BE2C (cell line): ENCODE measurements at places on chromosomes 13 and 19.
A peak's percentile ranks its signal among the peaks of the same experiment; 100 is the strongest.

DNA sequence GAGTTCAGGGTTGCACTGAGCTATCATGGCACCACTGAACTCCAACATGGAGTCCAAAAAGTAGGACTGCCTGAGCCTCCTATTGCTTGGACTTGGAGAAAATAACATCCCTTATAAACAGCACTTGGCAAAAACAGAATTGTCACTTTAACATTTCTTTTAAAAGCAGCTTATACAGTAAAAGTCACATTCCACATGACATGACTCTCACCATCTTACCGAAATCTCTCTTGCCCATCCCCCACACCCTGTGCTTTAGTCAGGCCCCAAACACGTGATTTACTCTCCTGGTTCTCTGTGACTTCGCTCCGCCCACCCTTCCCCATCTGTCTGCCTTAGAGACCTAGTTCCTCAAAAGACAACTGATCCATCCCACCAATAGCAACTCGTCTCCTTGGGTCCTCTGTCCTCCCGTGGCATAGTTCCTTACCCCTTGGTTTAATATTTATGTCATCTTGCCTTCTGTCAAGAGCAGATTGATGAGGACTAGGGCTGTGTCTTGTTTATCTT is 4.6 kb downstream of the SAFB start:
- no peak for DNase-seq

DNA sequence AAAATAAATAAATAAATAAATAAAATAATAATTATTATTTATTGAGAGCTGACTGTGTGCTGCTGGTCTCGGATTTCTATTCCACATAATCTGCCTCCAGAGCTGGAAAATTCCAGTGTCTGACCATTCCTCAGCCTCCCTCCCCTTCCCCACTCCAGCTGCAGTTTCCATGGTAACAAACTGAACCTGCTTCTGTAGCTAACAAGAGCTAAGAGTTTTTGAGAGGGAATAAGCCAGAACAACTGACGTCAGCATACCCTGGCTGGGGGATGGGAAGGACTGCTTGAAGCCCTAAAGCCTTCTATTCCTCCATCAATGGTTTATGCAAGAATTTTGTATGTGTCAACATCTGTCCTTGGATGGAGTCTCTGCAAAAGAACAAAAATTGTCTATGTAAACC is 26.0 kb upstream of the PEG3 start:
- no peak for DNase-seq

GRCh38 chr19:18468517-18468916 is 30.6 kb upstream of the ISYNA1 start:
- DNase-seq = no peak

DNA sequence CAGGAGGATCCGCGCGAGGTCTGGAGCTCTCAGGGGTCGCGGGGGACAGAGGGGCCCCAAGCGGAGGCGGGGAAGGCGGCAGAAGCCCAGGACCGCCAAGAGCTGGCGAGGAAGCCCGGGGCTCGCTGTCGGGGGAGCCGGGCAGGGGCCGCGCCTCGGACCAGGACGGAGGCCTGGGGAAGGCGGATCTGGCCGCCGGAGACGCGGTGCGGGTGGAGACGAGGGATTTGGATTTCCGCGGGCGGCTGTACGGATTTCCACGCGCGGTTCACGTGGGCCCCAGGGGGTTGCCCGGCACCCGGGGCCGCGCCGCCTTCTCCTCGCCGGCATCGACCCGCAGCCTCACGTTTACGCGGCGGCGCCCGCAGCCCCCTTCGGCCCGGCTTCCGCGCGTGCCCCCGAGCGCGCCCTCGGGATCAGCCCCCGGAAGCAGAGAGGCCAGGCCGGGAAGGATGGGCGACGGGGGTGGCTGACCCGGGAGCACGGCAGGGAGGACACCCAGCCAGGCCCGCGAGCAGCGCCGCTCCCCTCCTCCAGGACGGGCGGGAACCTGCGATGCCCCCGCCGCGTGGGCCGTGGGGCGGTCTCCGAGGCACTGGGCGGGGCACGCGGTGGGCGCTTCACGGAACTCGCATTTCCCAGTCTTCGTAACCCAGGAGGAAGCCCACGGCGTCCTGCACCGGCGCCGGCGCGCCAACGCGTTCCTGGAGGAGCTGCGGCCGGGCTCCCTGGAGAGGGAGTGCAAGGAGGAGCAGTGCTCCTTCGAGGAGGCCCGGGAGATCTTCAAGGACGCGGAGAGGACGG is 4.7 kb downstream of the F7 start:
- peak; percentile 13 for DNase-seq

DNA sequence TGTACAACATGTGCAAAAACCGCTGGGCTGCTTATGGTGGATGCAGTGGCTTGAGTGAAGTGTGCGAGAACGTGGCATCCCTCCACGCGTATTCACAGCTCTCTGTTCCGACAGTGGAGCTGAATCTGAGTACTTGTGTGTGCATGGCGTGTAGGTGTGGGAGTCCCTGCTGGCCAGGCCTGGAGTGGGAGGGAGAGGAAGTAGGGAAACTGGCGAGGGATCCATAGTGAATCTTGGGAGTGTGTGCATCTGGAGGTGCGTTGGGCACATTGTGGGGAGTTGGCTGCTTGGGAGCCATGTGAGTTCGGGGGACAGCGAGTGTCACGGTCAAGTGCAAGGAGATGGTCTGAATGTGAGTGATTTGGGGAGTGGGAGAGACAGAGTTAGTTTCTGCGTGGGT is 2.4 kb downstream of the KLC3 start:
- no peak for DNase-seq

DNA sequence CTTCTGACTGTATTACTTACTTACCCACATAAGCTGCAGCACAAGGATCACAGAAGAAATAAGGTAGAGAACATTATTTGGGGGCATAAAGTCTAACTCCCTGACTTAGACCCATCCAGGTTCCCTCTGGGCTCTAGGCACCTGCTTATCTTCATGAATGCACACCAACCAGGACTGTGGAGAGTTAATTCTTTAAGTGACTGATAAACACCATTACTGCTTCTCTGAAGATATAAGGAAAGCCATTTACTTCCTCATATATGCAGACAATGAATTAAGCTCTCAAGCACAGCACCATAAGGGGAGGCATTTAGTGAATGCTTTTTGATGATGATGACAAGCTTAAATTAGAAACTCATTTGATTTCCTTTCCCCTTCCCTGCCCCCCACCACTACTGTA is 22.5 kb downstream of the OBI1 start:
- DNase-seq = no peak

DNA sequence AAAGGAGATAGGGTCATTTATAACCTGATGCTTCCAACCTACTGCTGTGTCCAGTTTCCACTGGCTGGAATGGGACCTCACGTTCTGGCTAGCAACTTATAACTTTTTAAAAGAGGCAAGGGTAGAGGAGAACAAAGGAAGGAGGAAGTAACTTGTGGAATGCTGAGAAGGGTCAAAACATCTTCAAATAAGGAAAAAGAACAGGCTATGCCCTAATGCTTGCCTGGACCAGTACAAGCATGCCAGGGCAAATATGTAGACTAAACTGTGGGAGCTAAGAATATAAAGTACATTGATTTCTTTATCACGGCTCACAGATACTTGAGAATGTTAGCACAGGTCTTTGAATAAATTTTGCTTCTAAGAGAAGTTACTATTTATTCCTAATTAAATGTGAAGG is 1.5 kb upstream of the ZNF561 start:
- DNase-seq = no peak

- DNase-seq = no peak
These were observed 187.7 kb downstream of the DCT start for GRCh38 chr13:94291631-94292322.

DNA sequence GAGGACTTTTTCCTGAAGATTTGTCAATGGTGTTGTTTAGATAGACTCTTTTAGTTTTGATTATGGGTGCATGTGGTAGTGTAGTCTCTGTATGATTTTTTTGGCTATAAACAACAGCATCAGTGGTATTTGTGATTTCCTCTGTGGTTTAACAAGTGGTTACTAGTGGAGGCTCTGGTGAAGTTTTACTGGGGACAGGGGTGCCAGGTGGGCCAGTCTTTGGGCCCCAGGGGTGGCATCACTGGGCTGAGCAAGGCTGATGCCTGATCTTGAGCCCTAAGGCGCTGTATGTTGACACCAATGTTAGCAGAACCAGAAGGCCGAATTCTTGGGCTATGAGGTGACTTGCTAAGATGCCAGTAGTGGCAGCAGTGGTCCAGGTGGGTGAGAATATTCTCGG is 811.4 kb downstream of the DACH1 start:
- DNase-seq = no peak

- DNase-seq = no peak
These were observed 310.6 kb upstream of the TSHZ3 start for GRCh38 chr19:31659897-31660210.

GRCh38 chr19:31570718-31571117 is 221.5 kb upstream of the TSHZ3 start:
- no peak for DNase-seq

DNA sequence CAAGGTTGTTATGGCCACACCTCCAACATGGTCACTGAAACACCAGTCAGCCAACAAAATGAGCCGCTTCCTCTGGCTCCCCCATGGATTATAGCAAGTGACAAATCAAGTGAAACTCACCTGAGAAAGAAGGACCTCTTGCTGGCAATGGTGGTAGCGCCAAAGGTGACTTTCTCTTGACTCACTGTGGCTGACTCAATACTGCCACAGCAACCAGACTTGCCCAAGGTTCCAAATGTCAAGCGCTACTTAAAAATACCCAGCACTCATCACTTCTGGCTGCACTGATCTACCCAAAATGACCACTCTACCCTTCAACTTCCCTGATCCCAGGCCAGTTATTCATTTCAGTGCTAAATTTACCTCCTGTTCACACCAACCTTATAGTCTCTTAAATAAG is 495.5 kb downstream of the FOXO1 start:
- DNase-seq = no peak

DNA sequence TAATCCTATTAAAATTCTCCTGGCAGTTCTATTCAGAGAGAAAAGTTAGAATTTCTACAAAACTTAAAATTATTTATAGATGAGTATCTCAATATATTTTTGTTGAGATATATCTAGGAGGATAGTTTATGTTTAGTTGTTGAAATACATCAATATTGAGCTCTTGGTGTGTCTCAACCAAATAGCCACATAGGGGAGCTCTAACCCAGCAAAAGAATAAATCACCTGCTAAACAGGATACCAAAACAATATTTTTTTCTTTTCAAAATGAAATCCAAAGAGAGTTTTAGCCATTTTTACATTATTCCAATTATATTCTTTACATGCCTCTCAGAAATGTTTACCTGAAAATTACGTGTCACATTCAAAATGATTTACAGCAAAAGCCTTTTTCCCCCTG is 954.7 kb downstream of the SLITRK6 start:
- DNase-seq = no peak

- DNase-seq = no peak
These were observed 15.0 kb downstream of the SAFB2 start for GRCh38 chr19:5607318-5608275.

DNA sequence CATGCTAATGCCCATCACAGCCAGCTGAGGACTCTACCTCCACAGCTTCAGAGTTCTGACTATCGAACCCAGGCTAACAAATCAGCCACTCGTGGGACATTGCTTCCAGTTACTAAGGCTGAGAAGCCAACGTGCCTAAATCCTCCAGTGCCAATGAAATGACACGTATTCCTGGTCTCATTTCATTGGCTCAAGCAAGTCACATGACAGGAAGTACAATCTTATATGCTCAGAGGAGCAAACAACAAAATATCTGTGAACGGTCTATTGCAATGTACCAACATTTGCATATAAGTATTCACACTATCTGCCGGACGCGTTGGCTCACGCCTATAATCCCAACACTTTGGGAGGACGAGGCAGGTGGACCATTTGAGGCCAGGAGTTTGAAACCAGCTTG is 12.8 kb upstream of the IZUMO2 start:
- DNase-seq = no peak
